ENCODE measurements at places on chromosomes 5 and 9.

GRCh38 chr9:89751079-89751825 lies 146.4 kb downstream of the GADD45G start:
- no peak for DNase-seq

GRCh38 chr9:114385397-114386181 lies 2.2 kb downstream of the AKNA start:
- peak; percentile 96 for DNase-seq

- DNase-seq: no peak
Observed at GRCh38 chr9:90967145-90967538, 165.5 kb downstream of the SYK start.

GRCh38 chr5:137734962-137735554 lies 831 bp downstream of the KLHL3 start:
- no peak for DNase-seq

DNA sequence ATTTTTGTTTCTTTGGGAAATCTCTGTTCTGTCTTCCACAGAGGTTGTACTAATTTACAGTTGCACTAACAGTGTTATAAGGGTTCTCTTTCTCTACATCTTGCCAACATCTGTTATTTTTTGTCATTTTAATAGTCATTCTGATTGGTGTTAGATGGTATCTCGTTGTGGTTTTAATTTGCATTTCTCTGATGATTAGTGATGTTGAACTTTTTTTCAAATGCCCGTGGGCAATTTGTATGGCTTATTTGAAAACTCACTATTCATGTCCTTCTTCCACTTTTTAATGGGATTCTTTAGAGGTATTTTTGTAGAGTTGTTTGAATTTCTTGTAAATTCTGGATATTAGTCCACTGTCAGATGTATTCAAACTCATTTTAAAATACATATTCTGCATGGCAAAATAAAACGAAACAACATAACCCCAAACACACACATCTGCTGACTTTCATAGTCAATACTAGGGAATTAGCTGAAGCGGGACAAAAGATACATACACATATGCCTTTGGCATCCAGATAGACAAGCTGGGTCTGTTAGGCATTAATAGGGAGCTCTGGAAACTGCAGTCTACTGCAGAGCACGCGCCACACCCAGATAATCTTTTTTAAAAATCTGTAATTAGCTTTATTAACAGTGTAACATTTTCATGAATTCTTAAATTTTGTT lies 5.8 kb upstream of the SPATA31C2 start:
- DNase-seq: no peak

DNA sequence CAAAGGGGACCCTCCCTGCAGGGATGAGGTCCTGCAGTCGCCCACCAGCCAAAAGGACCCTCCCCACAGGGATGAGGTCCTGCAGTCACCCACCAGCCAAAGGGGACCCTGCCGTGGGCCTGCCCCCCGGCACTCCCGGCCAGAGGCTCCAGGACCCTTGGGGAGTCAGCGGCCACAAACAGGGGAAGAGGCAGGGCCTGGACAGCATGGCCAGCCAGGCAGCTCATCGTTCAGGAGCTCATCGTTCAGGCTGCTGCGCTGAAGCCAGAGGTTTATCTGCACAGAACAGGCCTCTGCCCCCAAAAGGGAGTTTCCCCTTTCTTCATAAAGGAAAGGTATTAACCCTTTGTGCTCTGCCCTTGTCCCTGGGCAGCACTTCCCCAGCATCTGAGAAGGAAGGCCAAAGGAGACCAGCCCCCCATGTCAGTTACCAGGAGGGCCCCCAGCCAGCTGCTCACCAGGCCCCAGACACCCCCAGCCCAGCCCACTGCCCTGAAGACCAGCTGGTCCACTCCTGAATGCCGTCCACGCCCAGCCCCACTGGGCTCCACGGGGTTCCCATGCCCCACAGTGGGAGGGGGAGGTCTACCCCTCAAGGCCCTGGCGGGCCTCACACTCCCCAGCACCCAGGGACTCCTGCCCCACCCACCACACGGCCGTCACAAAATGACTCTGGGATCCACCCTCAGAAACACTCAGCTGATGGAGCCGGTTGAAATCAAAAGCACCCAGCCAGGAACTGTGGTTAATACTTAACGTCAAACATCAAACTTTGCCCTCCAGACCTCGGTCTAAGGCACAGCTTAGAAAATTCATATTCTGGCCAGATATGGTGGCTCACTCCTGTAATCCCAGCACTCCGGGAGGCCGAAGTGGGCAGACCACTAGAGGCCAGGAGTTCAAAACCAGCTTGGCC lies 6.3 kb downstream of the SLC12A7 start:
- peak; percentile 71 for DNase-seq

- DNase-seq: no peak
Observed at GRCh38 chr9:133368249-133368881, 7.5 kb downstream of the SURF4 start.

GRCh38 chr5:37810311-37810710 lies 29.5 kb downstream of the GDNF start:
- DNase-seq: no peak

All from stimulated activated naive CD8-positive, alpha-beta T cell treated with anti-CD3 and anti-CD28 coated beads, Interleukin-15, amount 100 ng/mL, for 72 hours (primary cell).